ENCODE measurements at places on chromosomes 3 and 15.

- no peak for DNase-seq
Observed at GRCh38 chr15:66574596-66574950, 8.8 kb upstream of the LCTL start.

DNA sequence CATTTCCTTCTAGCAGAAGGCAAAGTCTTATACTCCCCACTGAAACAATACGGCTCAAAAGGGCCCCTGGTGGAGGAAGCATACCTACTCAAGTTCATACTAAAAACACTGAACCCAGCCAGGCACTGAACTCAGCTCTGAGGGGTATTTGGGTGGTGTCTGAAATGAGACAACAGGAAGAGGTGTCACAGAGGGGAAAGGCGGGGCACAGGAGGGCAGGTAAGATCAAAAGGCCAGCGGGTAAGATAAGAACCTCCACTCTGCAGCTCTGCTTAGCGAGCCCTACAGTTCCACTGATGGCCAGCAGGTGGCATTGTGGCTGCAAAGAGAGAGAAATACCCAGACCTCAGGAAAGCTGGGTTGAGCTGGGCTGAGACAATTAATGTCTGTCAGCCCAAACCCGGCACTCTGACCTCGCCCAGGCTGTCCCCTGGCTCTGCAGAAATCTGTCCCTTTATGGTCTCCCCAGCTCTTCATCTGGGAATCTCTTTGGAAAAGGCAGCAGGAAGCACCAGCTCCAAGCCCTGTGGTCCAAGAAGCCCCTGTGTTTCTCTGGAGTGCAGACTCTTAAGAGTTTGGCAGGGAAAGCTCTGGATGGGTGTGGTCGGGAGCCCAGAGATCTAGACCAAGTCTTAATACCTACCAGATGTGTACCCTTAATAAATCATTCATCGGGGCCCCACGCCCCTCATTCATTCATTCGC lies 8.4 kb downstream of the MFGE8 start:
- DNase-seq: peak; percentile 87

GRCh38 chr15:36977659-36978058 lies 122.7 kb downstream of the MEIS2 start:
- no peak for DNase-seq

- DNase-seq: peak; percentile 40
Observed at GRCh38 chr3:184129012-184129411, 6.1 kb upstream of the EIF2B5 start.

DNA sequence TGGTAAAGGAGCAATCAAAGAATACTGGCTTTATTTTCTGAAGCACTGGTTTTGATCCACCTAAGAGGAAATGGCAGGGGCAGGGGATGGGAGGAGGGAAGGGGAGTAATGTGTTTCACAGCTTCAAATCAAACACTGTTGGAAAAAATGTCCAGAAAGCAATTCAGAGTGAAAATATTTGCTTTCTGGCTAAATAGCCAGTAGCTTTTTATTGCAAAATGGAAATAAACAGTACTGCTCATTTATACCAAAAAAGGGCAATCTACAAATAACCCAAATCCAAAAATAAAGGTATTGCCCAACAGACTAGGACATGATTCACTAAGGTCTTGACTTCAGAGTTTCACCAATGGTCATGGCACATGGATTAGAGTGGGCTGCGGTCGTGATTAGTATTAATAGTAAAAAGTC lies 279.3 kb upstream of the THBS1 start:
- no peak for DNase-seq

DNA sequence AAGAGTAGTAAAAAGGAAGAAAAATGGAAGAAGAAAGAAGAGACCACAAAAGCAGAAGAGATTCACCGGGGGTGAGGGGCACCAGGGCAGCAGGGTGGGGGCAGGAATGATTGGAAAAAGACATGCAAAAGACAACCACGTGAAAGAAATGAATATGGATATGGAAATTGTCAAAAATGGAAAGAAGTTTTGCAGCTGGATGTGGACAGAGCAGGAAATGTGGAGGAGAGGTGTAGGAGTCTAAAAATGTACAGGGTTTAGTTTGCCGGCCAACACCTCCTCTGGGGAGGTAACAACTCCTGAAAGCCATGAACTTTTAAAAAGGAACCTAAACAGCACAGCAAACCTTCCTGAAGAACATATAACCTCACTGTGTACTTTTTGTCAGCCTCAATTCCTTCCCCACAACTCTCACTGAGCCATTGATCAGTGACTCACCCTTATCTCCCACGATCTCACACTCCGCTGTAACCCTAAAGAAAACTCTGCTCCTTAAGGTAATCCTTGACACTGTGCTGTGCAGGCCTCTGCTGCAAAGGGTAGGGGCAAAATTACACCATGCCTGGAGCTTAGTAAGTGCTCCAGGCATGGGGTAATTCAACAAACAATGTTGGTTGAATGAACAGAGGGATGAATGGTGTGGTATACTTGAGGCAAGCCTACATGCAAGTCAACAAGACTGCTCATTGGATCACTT lies 100.2 kb upstream of the BOC start:
- DNase-seq: no peak

- no peak for DNase-seq
Observed at GRCh38 chr15:28979208-28979841, 93.6 kb downstream of the APBA2 start.

DNA sequence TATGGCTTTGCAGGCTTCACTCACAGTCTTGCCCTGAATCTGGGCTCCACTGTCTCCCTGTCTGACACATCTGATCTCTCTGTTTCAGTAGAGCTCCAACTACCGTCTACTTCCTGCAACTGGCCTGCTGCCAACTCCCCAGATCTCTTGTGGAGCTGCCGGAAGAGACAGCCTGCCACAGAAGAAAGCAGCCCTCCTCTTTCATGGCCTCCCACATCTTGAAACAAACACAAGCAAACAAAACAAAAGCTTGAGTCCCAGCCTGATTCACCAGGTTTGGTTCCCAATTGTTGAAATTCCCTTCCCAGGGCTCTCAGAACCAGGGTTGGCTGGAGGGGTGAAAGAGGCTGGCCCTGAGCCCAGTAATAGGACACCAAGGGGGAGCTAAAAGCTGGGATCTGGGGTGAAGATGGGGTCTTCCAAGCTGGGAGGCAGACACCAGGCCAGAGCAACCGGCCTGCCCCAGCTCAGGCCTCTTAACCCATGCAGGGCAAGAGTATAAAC lies 55.3 kb upstream of the CA12 start:
- DNase-seq: peak; percentile 61

GRCh38 chr15:77285057-77285997 lies 134.6 kb downstream of the PEAK1 start:
- no peak for DNase-seq

- DNase-seq: no peak
Observed at GRCh38 chr15:60418096-60418495, 20.3 kb upstream of the ANXA2 start.
